Putamen (tissue), 1 donor: ENCODE measurements at places on chromosomes 1 and 21.

DNA sequence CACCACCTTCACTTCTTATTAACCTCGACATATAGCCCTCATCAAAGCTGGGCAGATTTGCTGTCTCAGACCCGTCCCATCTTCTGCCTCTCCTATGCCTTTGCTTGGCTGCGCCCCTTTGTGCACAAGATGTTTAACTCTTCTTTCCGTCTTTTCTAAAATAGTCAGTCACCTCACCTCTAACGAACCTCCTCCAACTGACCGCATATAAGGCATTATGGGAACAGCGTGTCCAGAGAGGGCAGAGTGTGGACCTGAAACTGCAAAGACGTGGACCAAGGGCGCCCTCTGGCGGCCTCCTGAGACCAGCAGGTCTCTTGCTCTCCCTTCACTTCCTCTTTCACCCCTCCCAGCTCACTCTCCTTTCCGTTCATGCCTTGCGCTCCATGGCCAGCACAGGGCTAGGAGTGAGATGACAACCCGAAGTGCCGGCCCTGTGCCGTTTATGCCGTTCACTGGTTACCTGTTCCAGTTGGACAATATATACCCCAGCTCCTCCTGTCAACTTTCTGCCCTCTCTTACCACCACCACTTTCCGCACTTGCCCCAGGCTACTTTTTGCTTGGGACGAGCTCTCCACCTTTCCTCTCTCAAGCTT lies 2.5 kb upstream of the METTL25B start:
- DNase-seq = peak; percentile 80

GRCh38 chr1:203171341-203172183 lies 4.1 kb downstream of the MYBPH start:
- DNase-seq = no peak

GRCh38 chr1:202007805-202008489 lies 2.4 kb upstream of the ELF3 start:
- DNase-seq = no peak

- DNase-seq = no peak
These were observed 12.8 kb upstream of the LBR start for GRCh38 chr1:225440380-225441221.

DNA sequence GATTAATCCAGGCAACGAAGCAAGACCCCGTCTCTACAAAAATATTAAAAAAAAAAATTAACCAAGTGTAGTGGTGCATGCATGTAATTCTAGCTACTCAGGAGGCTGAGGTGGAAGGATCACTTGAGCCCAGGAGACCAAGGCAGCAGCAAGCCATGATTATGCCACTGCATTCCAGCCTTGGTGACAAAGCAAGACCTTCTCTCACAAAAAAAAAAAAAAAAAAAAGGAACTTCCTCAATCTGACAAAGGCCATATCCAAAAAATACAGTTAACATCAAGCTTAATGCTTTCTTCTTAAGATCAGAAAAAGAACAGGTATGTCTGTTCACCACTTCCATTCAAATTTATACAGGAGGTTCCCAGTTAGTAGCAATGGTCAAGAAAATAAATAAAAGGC lies 54.4 kb downstream of the EVI5 start:
- DNase-seq = no peak
